Adrenal gland (tissue), 19 donors: ENCODE measurements at places on chromosomes 5 and 9. TPM values are rescaled to one million over a fixed set of nuclear protein-coding genes. Genes with fewer than 3 reads are reported as not detected.

FOXD4L5 gene
- not detected for polyA plus RNA-seq

MAMDC2 gene
- polyA plus RNA-seq: 7.1 TPM

SPATA31D4 gene
- not detected for polyA plus RNA-seq

PMPCA gene
- polyA plus RNA-seq: 99.8 TPM

PCDHB9 gene
- polyA plus RNA-seq: 0.80 TPM

GRCh38 chr5:1184163-1184470, 17.3 kb upstream of the SLC6A19 start:
- DNase-seq: no peak

GRCh38 chr9:136667940-136668760, 5.4 kb downstream of the EGFL7 start:
- no peak for DNase-seq

DNA sequence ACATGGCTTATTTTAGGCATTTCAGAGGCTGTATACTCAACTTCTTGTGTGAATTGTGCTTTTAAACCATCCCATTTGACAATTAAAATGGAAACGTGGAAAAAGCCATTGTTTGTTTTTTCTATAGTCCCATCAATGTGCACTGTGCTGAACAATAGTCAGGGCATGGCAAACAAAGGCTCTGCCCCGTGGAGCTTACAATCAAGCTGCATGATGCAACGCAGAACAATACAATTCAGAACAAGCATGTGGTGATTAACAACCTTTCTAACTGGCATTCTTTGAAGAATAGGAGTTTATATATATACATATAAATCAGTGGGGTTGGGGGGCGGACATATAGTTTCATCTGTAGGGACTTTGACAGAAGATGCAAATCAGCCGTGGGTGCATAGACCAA, 2125.4 kb upstream of the WWC1 start:
- no peak for DNase-seq

DNA sequence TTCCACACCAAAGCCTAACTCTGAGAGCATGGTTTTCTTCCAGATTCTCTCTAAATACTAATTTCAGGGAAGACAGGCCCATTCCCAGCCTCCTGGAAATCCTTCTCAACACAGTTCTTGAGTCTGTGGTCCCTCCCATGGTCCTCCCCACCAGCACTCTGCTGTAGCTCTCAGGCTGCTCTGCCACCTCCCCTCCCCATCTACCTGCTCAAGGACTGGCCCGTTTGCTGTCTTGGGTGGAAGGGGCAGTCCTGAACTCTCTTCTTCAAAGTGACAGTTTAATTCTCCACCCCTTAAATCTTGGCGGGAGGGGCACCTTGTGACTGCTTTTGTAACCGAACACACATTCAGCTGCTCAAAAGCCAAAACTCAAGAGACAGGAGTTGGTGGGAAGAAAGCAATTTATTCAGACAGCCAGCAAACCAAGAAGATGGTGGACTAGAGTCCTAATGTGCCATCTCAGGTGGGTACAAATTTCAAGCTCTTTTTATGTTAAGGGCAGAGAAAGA, 7.6 kb upstream of the LCN15 start:
- no peak for DNase-seq

GRCh38 chr5:57306359-57306758, 132.5 kb downstream of the GPBP1 start:
- DNase-seq: no peak

DNA sequence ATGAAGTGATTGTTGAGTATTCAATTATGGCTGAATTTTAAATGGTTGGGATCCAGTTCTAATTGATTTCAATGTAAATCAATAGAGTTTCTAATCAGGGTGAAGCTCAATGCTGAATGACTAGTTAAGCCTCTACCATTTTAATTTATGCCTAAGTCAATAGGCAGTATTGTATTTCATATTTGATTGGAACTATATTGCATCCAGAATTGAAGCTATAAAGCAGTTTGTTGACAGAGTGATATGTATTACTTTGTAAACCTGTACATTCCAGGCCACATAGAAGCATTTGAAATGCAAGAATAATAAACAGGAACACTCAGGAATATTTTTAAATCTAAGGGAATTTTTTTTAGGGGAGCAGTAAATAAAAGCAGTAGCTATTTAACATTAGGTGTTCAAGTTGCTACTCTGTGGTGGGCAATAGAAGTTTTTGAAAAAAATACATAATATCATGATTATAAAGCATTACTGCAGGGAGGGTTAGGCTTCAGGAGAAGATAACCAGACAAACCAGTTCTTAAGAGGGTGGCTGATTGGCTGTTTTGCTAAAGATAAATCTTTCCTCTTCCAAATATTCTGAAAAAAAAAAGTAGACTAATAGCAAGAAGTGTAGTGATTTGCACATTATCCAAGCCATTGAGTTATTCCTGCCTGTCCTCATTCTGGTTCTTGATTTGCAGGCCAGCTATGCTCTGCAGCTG, 492.0 kb upstream of the MEF2C start:
- DNase-seq: no peak

GRCh38 chr5:58851571-58851970, 268.7 kb downstream of the RAB3C start:
- no peak for DNase-seq

GRCh38 chr9:21047281-21047691, 15.8 kb upstream of the HACD4 start:
- no peak for DNase-seq

DNA sequence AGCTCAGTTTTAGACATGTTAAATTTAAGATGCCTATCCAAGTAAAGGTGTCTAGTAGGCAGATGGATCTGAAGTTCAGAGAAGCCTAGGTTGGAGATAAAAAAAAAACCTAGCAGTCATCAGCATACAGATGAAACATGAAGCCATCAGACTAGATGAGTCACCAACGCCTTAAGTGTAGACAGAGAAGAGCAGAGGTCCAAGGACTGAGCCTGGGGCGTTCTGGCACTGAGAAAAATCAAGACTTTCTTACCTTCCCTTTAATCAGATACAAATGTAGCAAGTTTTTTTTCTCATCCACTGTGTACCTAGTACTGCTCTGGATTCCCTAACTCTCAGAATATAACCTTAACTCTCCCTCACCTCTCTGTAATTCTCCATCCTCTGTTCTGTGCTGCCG, 97.3 kb downstream of the SIL1 start:
- DNase-seq: no peak

- DNase-seq: no peak
Measured at GRCh38 chr5:56983593-56984361, 31.9 kb upstream of the MIER3 start.
